ENCODE measurements at places on chromosomes 7 and 10.

GRCh38 chr10:5587151-5588079 lies 62.7 kb downstream of the CALML3 start:
- H3K36me3 ChIP-seq, result no peaks in the 10 kb centered on the region
- peaks cover 13% of the 10 kb centered on the region for H3K4me1 ChIP-seq
- no peak overlapping the region for H3K27ac ChIP-seq
- peaks cover 16% of the 10 kb centered on the region for H3K27me3 ChIP-seq
- no peak for DNase-seq
- H3K4me3 ChIP-seq, result no peak overlapping the region

DNA sequence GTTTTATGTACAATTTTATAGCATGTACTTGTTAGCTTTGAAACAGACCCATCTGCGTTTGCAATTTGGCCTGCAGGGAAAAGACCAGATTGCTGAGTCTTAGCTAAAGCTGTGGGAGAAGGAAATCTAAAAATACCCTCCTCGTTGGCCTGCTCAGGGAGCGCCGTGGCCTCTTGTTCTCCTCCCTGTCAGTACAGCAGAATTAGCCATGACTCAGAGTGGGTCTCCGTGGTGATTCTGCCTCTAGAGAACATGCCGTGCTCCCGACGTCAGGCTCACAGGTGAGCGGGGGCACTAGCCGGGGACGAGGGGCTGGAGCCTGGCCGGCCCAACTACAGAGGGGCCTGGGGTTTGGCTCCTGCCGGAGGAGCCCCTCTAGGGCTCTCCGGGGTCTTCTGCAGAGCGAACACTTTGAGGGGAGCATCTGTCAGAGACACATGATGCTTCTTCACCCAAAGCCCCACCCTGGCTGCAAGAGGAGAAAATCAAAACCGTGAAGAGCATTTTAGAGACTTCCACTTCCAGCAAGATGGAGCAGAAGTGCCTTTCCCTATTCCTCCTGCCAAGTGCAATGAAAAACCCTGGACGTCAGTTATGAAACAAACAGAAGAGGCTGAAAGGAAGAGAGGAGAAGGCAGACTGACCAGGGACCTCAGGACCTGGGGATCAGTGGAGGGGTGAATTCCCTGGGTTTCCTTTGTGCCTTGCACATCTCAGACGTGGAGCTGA lies 98.9 kb downstream of the LHPP start:
- H3K27me3 ChIP-seq, result no peaks in the 10 kb centered on the region
- H3K36me3 ChIP-seq, result peaks cover 5% of the 10 kb centered on the region
- H3K27ac ChIP-seq, result no peak overlapping the region
- no peak overlapping the region for H3K4me3 ChIP-seq

GRCh38 chr7:45185864-45186250 lies 28.3 kb downstream of the RAMP3 start:
- no peaks in the 10 kb centered on the region for H3K36me3 ChIP-seq
- H3K4me1 ChIP-seq, result no peaks in the 10 kb centered on the region

- DNase-seq, result no peak
- H3K27me3 ChIP-seq, result no peaks in the 10 kb centered on the region
- H3K4me3 ChIP-seq, result no peak overlapping the region
- peaks cover 48% of the 10 kb centered on the region for H3K4me1 ChIP-seq
Observed at GRCh38 chr10:68067029-68067428, 8.1 kb downstream of the HERC4 start.

DNA sequence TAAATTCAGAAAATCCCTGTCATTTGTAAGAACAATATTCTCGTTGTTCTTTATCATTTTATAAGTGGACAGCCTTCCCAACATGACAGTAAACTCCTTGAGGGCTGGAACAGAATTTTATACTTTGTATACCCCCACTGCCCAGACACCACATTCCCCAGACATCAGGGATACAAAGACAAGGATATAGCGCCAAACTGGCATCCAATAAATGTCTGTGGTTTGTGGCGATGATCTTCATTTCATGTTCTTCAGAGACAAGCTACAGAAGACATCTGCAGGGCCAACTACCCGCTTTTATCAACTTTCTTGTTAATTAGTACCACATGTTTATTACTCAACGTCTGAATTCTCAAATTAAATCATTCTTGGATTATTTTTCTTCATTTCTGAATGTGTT lies 155.9 kb downstream of the ATE1 start:
- H3K4me1 ChIP-seq, result no peaks in the 10 kb centered on the region
- no peak for DNase-seq
- peaks cover 9% of the 10 kb centered on the region for H3K36me3 ChIP-seq
- no peak overlapping the region for H3K4me3 ChIP-seq

GRCh38 chr10:93068411-93069244 lies 5.1 kb upstream of the CYP26A1 start:
- H3K4me3 ChIP-seq, result peak overlapping the region; percentile 67
- no peaks in the 10 kb centered on the region for H3K36me3 ChIP-seq
- no peak overlapping the region for H3K27ac ChIP-seq
- no peak for DNase-seq

GRCh38 chr7:19677180-19677579 lies 31.7 kb downstream of the POLR1F start:
- no peak overlapping the region for H3K27ac ChIP-seq
- peaks cover 6% of the 10 kb centered on the region for H3K4me1 ChIP-seq
- H3K27me3 ChIP-seq, result no peaks in the 10 kb centered on the region
- no peaks in the 10 kb centered on the region for H3K36me3 ChIP-seq
- no peak for DNase-seq

GRCh38 chr7:22082886-22083703 lies 137.4 kb upstream of the CDCA7L start:
- peak overlapping the region; percentile 81 for H3K4me3 ChIP-seq
- peaks cover 8% of the 10 kb centered on the region for H3K4me1 ChIP-seq
- H3K27ac ChIP-seq, result no peak overlapping the region
- DNase-seq, result peak; percentile 87

DNA sequence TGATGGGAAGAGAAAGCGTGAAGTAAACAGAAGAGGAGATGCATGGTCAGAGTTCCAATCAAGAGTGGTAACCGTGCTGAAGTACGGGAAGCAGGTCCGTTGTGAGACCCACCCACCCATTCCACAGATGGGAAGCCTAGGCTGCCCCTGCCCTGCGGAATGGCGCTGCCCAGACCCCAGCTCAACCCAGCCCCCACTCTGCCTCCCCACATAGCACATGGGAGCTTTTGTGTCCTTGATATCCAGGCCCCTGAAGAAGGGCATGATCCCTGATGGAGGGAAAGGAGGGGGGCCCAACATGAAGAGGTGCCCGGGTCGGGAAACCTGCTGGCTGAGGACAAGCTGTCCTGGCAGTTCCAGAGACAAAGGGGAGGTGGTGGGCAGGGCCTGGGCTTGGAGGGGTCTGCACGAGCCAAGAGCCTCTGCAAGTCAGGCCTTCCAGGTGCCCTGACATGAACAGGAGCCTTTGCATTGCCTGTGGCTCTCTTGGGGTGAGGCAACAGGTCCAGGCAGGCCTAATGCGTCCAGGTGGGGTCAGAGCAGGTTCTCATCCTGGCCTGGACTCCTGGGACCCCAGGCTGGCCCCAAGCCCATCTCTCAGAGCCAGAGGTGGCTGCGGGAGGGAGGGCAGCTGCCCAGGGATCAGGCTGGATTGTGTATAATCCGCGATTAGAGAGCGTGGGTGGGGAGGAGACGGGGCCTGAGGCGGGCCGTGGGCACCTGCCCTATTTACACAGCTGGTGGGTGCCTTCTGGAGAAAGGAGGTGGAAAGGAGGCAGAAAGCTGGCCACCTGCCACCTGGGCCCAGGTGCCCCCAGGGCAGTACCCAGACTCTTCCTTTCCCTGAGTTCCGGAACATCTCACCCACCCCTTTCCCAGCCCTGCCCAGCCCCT lies 23.5 kb downstream of the YKT6 start:
- H3K4me3 ChIP-seq, result no peak overlapping the region
- no peaks in the 10 kb centered on the region for H3K36me3 ChIP-seq
- H3K4me1 ChIP-seq, result no peaks in the 10 kb centered on the region
- no peaks in the 10 kb centered on the region for H3K27me3 ChIP-seq
